Heart right ventricle (tissue), 16 donors: ENCODE measurements at places on chromosomes 3 and 15.

DNA sequence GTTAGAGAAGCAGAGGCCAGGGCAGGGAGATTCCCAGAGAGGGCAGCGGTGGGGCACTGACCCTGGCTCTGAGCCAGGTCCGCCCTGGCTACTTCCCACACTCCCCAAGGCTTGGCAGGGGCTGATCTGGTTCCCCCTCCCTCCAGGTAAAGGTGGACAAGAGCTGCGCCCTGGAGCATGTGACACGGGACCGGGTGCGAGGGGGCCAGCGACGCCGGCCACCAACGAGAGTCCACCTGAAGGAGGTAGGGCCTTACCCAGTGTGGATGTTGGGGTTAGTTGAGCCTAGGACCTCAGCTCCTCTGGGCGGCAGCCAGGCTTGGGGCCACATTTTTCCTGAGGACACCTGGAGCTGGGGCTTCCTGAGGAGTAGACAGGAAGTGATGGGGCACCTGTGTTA lies 19.6 kb downstream of the PLEKHO2 start:
- H3K27me3 ChIP-seq: no peaks in the 10 kb centered on the region
- no peak overlapping the region for H3K4me3 ChIP-seq
- H3K27ac ChIP-seq: no peak overlapping the region
- peaks cover 40% of the 10 kb centered on the region for H3K4me1 ChIP-seq
- no peak for DNase-seq

- no peak overlapping the region for H3K27ac ChIP-seq
- no peak overlapping the region for H3K4me3 ChIP-seq
- H3K4me1 ChIP-seq: peaks cover 6% of the 10 kb centered on the region
- no peaks in the 10 kb centered on the region for H3K27me3 ChIP-seq
Measured at GRCh38 chr15:44570361-44570760, 33.4 kb downstream of the EIF3J start.

DNA sequence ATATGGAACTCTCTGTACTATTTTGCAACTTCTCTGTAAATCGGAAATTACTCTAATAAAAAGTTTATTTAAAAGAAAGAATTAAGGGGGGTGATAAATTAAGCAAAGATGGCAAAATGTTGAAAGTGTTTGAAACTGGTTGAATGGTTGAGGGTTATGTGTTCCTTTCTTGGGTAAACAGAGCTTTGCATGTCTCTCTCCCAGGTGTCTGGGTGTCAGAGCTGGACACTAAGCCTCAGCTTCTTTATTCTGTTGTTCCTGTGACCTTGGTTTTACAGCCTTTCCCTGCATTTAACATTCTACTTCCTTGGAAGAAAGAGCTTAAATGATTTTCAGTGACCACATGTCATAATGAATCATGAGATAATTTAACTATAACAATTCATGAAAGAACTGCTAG lies 7.2 kb downstream of the GPR171 start:
- no peak overlapping the region for H3K4me3 ChIP-seq
- H3K27ac ChIP-seq: no peak overlapping the region
- H3K36me3 ChIP-seq: no peaks in the 10 kb centered on the region

- H3K27ac ChIP-seq: no peak overlapping the region
- no peak overlapping the region for H3K4me3 ChIP-seq
- no peak for DNase-seq
- H3K36me3 ChIP-seq: no peaks in the 10 kb centered on the region
- no peaks in the 10 kb centered on the region for H3K27me3 ChIP-seq
Measured at GRCh38 chr3:177487635-177488186, 290.4 kb upstream of the TBL1XR1 start.

GRCh38 chr3:191455257-191455952 lies 5.6 kb upstream of the PYDC2 start:
- H3K27me3 ChIP-seq: no peaks in the 10 kb centered on the region
- H3K27ac ChIP-seq: no peak overlapping the region
- no peaks in the 10 kb centered on the region for H3K36me3 ChIP-seq
- H3K4me1 ChIP-seq: no peaks in the 10 kb centered on the region
- no peak overlapping the region for H3K4me3 ChIP-seq

DNA sequence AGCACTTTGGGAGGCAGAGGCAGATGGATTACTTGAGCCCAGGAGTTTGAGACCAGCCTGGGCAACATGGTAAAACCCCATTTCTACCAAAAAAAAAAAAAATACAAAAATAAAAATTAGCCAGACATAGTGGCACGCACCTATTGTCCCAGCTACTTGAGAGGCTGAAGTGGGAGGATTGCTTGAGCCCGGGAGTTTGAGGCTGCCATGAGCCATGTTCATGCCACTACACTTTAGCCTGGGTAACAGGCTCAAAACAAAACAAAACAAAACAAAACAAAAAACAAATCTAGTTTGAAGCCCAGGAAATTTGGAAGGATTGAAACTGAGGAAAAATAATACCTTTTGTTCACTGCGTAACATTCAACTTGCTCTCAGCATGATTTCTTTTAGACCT lies 16.6 kb downstream of the TMOD3 start:
- H3K4me3 ChIP-seq: no peak overlapping the region
- no peaks in the 10 kb centered on the region for H3K36me3 ChIP-seq
- H3K27me3 ChIP-seq: no peaks in the 10 kb centered on the region
- peak overlapping the region; percentile 32 for H3K27ac ChIP-seq
- DNase-seq: no peak
- H3K4me1 ChIP-seq: peaks cover 11% of the 10 kb centered on the region

DNA sequence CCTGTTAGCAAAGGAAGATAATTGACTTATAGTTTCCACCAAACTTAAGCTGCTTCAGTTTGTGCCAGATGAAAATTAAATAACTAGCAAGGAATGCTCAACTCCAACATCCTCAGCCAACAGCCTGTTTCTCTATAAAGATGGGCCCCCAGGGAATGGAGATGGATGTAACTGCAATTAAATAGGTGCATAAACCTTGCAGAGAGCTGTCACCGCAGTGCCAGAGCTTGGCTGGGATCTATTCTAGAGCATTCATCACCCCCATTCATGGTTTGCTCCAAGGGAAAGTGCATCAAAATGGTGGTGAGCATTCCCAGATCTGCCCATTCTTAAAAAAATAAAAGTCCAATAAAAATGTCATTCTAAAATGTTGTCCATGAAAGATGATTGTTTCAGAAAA lies 19.7 kb upstream of the RORA start:
- no peak overlapping the region for H3K4me3 ChIP-seq
- H3K27me3 ChIP-seq: peaks cover 8% of the 10 kb centered on the region
- H3K27ac ChIP-seq: no peak overlapping the region
- no peaks in the 10 kb centered on the region for H3K4me1 ChIP-seq
- H3K36me3 ChIP-seq: no peaks in the 10 kb centered on the region
- no peak for DNase-seq

DNA sequence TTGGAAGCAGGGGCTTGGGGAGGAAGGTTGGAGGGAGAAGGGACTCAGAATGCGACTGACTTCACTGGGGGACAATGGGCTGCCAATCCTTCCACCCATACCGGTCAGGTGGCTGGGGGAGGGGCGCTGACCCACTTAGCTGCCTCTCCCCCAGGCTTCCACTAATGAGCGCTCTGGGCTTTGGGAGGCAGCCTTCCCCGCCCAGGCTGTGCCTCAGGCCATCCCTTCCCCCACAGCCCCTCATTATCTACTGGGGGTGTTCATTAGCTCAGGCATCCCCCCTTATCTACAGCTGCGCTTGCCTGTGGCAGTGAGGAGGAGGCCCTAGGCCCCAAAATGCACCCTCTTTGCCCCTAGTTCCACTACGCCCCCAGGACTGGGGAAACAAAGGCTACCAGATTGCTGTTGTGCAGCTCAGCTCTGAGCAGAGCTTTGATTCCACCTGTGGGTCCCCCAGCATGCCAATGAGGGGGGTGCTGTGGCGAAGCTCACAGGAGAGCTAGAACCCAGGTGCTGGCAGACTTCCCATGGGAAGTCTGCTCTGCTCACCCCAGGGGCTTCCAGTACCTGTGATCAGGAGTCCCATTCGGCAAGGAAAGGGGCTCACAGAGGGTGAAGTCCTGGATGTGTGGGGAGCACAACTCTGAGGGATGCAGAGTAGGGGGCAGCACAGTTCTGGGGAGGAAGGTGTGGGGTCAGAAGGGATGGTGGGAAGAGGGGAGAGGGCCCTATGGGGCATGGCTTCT lies 29.4 kb upstream of the SEMA3F start:
- no peak overlapping the region for H3K27ac ChIP-seq
- no peaks in the 10 kb centered on the region for H3K36me3 ChIP-seq
- peaks cover 25% of the 10 kb centered on the region for H3K4me1 ChIP-seq
- no peak overlapping the region for H3K4me3 ChIP-seq
- no peak for DNase-seq

DNA sequence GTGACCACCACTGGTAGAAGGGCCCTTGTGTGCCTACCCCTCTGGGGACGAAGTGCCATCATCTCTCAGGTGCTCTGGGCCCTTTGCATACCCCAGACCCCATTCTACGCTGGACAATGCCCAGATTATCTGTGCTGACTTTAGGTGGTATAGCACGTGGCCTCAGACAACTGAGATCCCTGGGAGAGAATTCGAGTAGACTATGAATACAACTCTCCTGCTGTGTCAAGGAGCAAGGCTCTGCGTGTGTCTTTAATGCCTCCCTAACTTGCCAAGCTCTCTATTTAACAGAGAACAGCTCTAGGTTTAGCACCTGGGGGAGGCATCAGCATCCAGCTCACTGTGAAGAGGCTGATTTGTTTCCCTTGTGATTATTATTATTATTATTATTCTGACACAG lies 29.1 kb downstream of the FAM3D start:
- no peak overlapping the region for H3K4me3 ChIP-seq
- peaks cover 6% of the 10 kb centered on the region for H3K4me1 ChIP-seq
- H3K27me3 ChIP-seq: peaks cover 15% of the 10 kb centered on the region
- no peak overlapping the region for H3K27ac ChIP-seq

DNA sequence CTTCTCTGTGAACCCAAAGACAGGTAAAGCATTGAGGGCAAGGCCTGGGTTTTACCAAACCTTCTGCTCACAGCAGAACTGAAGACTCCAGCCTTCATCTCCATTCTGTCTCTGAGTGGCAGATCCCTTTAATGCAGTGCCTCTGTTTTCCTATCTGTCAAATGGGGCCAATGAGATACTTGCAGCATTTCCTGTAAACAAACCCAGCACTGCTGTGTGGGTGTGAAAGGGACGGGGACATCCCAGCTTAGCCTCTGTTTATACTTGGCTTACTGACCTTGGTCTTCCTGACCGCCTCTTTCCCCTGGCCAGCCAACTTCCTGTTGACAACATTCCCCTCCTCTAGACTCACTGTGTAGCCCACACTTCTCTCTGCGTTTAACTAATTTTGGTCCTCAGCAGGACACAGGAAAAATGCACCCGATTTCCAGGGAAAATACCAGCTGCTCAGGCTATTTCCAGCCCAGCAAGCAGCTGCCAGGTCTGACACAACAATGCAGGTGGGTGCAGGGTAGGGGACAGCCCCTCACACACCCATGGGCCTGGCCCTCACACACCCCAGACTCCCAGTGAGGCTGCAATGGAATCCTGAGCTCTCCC lies 105.9 kb upstream of the HERC1 start:
- peak; percentile 32 for DNase-seq
- peak overlapping the region; percentile 74 for H3K27ac ChIP-seq
- peaks cover 36% of the 10 kb centered on the region for H3K4me1 ChIP-seq

DNA sequence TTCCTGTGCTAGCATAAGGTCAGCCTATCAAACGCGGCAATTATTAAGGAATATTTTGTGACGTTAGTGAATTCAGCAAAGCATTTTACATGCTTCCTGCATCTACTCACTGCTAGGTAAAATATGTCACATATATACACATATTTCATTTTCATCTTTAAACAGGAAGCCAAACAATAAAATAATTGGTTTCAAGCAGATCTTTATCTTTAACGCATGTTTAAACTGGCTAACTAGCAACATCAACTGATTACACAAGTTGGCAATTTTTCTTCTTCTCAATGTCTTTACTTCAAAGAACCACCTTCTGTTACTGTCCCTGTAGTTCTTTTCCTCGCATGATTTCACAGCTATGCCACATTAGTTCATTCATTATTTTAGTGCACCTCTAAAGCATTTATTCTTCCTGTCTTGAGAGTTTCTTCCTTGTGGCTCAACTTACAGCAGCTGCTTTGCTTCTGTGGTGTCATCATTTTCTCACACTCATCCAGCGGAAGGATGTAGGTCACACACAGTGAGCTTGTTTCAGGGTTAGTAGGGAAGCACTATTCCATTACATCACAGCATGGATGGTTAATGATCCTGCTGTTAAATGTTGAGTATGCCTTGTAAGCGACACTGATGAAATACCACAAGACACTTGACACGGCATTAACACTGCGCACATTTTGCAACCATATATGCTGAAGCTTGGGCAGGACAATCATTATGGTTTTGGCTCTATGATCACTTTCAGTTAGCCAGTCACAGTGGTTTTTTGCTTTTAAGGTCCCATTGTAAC lies 2.3 kb upstream of the BCHE start:
- no peaks in the 10 kb centered on the region for H3K4me1 ChIP-seq
- no peaks in the 10 kb centered on the region for H3K27me3 ChIP-seq
- no peak overlapping the region for H3K27ac ChIP-seq
- H3K4me3 ChIP-seq: no peak overlapping the region

GRCh38 chr15:48437178-48437577 lies 105.9 kb downstream of the DUT start:
- DNase-seq: no peak
- H3K4me1 ChIP-seq: no peaks in the 10 kb centered on the region
- no peaks in the 10 kb centered on the region for H3K27me3 ChIP-seq
- no peak overlapping the region for H3K27ac ChIP-seq

DNA sequence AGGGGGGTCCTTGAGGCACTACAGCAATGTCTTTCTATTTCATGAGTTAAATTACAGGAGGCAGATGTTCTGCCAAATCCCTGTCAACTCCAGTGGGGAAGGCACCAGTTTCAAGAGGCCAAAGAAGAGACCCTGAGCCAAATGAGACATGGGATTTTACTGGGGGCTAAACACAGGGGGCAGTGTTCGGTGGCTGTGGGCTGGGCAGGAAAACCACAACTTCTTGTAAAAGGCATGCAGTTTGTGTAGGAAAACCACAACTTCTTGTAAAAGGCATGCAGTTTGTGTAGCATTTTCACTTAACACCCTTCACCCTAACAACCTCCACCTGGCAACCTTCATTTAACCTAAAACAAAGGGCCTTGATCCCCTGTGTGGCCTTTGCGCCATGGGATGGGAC lies 61.0 kb downstream of the POLR2M start:
- no peaks in the 10 kb centered on the region for H3K27me3 ChIP-seq
- H3K4me1 ChIP-seq: no peaks in the 10 kb centered on the region
- H3K36me3 ChIP-seq: no peaks in the 10 kb centered on the region
